ENCODE measurements at places on chromosomes 6 and 20. TPM values are rescaled to one million over a fixed set of nuclear protein-coding genes. Genes with fewer than 3 reads are reported as not detected.

DNA sequence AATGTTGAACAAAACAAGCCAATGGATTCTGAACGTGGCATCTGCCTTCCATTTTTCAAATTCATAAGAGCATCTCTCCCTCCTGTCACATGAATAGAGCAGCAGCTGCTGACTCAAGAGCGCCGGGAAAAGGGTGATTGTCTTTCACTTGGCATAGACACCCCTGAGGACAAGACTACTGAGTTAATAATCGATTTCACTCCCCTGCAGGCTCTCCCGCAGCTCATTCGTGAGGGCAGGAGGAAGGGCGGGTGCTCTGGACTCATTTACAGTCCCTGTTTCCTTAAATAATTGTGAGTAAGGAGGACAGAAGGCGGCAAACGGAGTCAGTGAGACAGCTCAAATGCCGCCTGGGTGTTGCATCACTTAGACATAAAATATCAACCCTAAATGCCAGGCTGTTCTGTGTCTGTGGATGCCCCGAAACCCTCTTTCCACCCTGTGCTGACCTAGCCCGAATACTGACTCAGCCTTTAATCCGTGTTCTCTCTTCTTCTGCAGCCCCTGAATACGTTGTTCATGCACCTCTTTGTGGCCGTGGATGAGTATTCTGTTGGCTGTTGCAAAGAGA lies 21.6 kb downstream of the CFAP61 start:
- ATAC-seq, result peak; percentile 18

DNA sequence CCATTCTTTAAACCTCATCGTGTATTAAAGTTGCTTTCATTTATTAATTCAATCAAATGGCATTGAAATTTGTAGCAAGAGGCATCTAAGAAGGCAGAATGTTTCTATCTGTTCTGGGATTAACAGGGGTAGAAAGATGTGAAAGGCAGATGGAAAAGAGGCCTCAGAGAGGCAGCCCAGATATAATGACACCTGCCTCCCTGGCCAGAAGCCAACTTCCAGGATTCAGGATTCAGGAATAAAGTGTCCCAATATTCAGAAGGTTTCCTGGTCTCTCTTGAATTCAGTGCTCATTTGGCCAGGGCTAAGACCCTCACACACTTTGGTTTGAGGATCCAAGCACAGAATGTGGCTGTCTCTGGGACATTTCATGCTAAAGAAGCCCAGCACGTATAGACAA lies 39.9 kb downstream of the HLA-B start:
- ATAC-seq, result no peak

DNA sequence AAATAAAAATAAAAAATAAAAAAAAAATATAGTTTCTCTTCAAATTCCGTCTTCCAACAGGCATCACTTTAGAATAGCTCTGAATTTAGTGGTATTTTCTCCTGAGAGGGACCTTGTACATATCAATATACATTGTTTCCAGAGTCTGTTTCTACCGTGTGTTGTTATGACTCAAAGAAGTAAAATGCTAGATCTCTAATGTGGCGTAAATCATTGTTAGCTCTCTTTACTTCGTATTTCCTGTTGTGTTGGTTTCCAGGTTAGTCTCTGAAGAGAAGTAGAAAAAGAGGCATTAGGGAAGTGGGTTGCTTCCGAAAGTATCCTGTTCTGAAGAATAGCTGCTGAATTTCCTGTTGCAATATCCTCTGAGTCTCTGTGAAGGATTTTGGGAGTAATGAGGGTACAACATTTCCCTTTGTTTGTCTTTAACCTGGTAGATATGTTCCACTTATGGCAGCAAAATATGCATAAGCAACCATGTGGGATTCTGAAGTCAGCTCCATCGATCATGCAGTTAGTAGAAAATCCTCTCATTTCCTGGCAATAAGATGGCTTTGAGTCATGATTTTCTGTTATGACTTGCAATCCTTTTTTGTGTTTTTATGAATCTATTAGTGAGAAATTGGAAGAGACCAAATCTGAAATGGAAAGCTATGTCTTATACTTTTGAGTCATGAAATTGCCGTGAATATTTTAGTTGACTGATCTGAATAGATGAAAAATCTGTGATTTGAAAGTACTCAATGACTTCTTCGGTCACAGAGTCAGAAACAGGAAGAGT lies 42.0 kb upstream of the MCHR2 start:
- ATAC-seq, result no peak

GRCh38 chr6:148069256-148069655 lies 273.4 kb upstream of the SASH1 start:
- ATAC-seq, result no peak

Gene SIRPD
- total RNA-seq, result not detected

Gene NINL
- 4.8 TPM for total RNA-seq

DNA sequence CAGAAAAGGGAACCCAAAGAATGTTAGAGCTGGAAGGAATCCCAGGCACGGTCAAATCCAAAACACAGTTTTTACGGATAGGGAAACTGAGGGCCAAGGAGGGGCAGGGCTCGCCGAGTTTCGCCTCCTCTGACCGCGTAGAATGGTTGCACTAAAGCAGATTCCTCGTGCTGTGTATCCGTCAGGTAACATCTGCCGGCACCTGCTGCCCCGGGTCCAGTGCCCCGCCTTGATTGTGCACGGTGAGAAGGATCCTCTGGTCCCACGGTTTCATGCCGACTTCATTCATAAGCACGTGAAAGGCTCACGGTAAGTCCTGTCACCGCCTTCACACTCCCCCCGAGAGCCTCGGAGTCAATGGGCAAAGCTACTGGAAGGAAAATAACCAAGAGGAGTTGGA lies 17.1 kb downstream of the TUBB2A start:
- no peak for ATAC-seq

Gene CTCFL
- not detected for total RNA-seq

- no peak for ATAC-seq
These were observed 56.0 kb upstream of the TAB2 start for GRCh38 chr6:149261364-149262040.

Gene OPRM1
- not detected for total RNA-seq

- ATAC-seq, result no peak
These were observed 234.1 kb downstream of the TMEM242 start for GRCh38 chr6:157089258-157089657.

- no peak for ATAC-seq
These were observed 249.3 kb downstream of the CD83 start for GRCh38 chr6:14366872-14367271.

Gene PLCG1
- 27.1 TPM for total RNA-seq

Gene DEFB132
- total RNA-seq, result not detected

Gene MTFR2
- total RNA-seq, result 4.3 TPM

Gene GSTA2
- total RNA-seq, result not detected

DNA sequence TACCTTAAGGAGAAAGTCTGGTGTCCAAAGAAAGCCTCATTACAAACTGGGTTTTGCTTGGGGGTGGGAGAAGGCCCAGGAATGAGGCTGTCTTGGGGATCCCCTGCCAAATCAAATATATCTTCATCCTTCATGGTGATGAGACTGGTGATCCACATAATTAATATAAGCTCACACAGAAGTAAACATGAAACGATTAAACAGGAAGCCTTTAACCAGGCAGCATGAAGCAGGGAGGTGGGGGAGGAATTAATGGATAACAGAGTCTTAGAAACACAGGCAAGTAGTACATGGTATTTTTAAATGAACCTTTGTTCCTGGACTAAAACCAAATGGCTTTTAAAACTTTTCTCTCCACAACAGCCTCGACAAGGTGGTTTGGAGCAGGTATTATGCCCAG lies 437.5 kb downstream of the TFAP2A start:
- no peak for ATAC-seq

Gene DPPA5
- not detected for total RNA-seq

Gene ECT2L
- not detected for total RNA-seq

GRCh38 chr6:127956260-127956888 lies 55.5 kb upstream of the THEMIS start:
- ATAC-seq, result no peak

GRCh38 chr6:26554447-26554696 lies 16.2 kb downstream of the HMGN4 start:
- ATAC-seq, result no peak

Gene SLX4IP
- total RNA-seq, result 5.3 TPM

DNA sequence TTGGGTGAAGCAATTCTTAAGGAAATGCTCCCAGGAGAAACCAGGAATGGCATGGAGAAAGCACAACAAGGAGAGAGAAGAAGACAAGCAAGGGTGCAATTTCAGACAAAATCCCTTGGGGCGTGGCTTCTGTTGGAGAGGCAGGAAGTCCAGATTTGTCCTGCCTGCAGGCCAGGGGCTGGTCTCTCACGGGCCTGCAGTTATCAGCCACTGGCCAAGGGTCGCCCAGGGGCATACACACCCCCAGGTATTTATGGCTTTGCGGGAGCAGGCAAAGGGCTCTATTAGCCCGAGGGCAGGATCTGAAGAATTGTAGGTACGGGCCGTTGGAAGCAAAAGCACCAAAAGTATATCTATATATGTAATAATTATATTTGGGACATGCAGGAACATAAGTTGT lies 87.7 kb downstream of the IYD start:
- no peak for ATAC-seq

- no peak for ATAC-seq
These were observed 28.8 kb downstream of the DCDC2 start for GRCh38 chr6:24329022-24329421.

- no peak for ATAC-seq
These were observed 14.6 kb downstream of the SNHG17 start for GRCh38 chr20:38420388-38421085.

DNA sequence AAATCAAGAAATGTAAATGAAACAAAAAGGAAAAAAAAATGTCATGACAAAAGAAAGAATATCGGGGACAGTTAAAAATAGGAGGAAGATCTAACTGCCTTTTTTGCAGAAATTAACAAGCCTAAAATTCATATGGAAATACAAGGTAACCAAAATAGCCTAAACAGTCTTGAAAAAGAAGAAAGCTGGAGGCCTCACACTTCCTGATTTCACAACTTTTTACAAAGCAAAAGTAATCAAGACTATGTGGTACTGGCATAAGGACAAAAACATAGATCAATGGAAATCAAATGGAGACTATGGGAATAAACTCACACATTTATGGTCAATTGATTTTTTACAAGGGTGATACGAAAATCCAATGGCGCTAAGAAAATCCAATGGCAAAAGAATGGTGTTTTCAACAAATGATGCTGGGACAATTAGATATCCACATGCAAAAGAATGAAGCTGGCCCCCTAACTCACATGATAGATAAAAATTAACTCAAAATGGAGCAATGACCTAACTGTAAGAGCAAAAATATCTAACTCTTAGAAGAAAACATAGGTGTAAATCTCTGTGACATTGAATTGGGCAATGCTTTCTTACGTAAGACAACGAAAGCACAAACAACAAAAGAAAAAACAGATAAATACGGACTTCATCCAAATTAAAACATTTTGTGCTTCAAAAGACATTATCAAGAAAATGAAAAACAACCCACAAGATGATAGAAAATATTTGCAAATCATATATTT lies 24.5 kb downstream of the MAP3K5 start:
- ATAC-seq, result no peak

- ATAC-seq, result no peak
These were observed 84.9 kb upstream of the LRFN2 start for GRCh38 chr6:40672087-40672486.
